ENCODE measurements at places on chromosomes 6 and 20. TPM values are rescaled to one million over a fixed set of nuclear protein-coding genes. Genes with fewer than 3 reads are reported as not detected.

DNA sequence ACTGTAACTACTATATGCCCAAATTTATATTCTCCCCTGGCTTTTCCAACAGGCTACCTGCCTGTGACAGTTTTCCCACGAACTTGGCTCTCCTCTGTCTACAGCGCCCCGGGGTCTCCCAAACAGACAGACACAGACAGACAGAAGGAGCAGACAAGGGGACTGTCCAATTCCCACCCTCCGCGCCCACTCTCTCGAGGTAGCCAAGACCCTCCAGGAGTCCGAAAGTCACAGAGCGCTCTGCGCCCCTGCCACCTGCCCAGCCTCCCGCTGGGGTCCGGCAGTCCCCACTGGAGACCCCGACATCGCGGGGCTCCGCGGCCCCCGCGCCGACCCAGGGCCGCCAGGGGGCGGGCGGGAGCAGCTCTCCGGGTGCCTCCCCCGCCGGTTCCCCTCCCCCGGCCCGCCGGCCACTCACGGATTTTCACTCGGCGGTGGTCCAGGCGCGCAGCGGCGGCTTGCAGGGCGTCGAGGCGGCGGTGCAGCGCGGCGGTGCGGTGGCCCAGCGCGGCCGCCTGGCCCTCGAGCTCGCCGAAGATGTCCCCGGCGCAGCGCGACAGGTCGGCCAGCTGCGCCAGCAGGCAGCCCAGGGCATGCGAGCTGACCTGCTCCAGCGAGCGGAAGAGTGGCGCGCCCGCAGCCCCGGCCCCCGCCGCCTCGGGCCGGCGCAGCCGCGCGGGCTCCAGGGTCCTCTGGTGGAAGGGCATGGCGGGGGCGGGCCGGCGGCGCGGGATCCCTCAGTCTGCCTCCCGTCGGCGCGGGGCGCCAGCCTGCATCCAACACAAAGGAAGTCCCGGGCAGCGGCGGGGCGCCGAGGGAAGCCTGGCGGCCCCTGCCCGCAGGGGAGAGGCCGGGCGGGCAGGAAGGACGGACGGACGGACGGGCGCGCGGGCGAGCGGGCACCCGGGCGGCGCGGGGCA is 81.3 kb upstream of the CCDC28A start:
- DNase-seq = peak; percentile 60

Gene HAO1
- total RNA-seq = not detected

DNA sequence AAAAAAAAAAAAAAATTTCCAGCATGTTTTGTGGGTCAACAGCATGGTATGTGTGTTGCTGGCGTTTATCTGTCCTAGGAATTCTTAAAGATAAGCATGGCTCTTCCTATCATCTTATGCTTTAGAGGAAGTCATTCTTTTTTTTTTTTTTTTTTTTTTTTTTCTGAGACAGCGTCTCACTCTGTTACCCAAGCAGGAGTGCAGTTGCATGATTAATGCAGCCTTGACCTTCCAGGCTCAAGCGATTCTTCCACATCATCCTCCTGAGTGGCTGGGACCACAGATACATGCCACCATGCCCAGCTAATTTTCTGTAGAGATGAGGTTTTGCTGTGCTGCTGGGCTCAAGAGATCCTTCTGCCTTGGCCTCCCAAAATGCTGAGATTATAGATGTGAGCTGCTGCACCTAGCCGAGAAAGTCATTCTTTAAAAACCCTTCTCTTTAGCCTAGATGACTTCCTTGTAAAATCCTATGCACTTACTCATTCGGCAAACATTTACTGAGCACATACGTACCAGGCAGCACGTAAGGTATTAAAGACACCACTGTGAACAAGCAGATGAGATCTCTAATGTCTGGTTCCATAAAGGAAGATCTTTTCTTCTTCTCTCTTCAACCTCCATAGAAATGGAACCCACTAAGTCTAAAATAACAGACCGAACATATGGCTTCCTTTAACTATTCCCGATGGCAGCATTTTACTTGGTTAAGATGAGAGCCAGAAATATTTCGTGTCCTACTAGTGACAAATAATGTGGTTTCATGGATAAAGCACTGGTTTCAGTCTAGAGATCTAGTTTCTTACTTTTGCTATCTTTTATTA is 122.4 kb downstream of the RIN2 start:
- DNase-seq = no peak

DNA sequence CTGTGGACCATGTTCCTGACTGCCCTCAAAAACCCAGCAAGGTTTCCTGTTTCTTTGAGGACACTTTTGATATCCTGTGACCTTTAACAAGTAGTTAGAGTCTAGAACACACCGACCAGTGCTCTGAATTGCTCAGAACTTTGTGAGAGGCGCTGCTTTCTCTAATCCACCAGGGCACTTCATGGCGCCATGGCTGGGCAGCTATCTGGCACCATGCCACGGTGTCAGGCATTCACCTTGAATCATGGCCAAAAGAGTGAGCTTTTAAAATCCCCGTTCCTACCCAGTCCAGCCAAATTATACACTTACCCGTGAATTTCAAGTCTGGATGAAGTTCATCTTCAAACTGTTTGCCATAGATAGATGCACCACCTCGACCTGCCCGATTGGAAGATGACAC is 17.0 kb upstream of the CPNE5 start:
- no peak for DNase-seq

Gene POM121L2
- not detected for total RNA-seq

DNA sequence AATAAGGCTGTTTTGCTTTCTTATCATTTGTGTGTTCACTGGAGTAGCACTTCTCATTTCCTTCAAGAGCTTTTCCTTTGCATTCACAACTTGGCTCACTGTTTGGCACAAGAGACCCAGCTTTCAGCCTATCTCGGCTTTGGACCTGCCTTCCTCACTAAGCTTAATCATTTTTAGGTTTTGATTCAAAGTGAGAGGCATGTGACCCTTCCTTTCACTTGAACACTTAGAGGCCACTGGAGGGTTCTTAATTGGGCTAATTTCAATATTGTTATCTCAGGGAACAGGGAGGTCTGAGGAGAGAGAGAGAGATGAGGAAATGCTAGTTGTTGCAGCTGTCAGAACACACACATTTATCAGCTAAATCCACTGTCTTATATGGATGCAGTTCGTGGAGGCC is 82.9 kb upstream of the SCAF8 start:
- DNase-seq = no peak

DNA sequence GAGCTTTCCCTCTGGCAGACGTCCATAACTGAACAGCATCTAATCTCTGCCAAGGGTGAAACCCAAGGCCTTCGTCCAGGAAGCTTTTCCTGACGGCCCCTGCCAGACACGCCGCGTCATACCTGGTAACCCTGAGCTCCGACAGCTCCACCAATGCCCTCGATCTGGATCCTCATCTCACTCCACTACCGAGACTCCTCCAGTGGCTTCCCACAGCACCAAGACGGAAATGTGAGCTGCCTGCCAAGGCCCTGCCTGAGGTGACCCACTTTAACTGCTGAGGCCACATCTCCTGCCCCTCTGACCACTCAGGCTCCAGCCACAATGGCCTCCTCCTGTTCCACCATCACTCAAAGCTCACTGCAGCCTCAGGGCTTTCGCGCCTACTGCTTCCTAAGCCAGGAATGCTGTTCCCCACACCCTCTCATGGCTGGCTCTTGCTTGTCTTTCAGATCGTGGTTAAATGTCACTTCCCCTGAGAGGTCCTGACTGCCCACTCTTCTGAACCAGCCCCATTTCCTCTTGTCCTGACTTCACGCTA is 143.2 kb downstream of the PREX1 start:
- no peak for DNase-seq

GRCh38 chr6:169625376-169625775 is 76.5 kb downstream of the WDR27 start:
- DNase-seq = no peak

DNA sequence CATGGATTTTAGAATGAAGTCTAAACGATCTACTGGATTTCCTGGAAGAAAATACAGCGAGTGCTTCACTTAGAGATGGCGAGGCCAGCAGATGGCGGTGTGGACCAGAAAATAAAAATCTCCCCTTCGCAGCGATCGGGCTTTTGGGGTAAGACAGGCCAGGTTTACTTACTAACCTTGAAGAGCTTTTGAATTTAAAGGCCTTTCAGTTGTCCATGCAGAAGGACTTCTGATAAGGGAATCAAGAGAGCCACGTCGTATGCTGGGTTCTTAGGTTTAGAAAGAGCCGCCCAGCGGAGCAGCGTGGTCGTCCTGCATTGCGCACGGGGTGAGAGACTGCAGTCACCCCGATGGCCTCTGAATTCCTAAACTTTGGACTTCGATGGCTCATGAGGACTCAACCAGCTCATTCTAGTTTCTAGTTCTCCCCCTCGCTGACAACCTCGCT is 125.2 kb upstream of the RALGAPA2 start:
- DNase-seq = no peak

Gene MED20
- 1.8 TPM for total RNA-seq

- DNase-seq = no peak
Observed at GRCh38 chr20:32337937-32338661, 20.0 kb upstream of the ASXL1 start.

DNA sequence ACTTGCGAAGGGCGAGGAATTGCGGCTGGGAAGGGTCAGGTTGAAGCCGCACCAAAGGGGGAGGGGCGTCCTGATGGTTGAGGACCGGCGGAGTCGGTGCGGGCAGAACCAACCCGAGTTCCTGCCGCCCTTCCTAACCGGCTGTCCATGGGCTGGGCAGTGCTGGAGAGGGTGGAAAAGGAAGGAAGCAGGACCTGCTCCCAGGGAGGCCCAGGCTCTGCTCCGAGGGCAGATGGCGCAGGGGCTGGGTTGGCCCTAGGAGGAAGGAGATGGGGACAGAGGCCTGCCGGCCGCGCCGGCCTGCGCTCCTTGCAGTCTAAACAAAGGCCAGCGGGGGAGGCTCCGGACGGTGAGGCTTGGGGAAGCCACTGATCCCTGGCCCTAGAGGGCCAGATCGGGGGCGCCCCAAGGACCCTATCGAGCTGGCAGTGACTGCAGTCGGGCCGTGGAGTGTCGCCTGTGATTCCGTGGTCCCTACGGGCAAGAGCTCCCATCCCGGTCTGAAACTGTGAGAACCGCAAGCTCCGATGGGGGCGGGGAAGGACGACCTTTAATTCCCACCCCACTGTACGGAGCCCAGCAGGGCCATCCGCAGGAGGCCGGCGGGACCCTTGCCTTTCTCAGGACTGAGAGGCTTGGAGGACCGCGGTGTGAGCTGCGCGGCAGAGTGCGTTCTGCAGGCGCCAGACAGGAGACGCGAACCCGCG is 39.4 kb downstream of the YTHDF1 start:
- DNase-seq = no peak

Gene SMIM26
- total RNA-seq = 63.9 TPM

Gene TRIM31
- not detected for total RNA-seq

GRCh38 chr6:100457311-100457990 is 7.3 kb downstream of the SIM1 start:
- DNase-seq = no peak

Gene RIPOR3
- not detected for total RNA-seq

Gene PARD6B
- 6.3 TPM for total RNA-seq

DNA sequence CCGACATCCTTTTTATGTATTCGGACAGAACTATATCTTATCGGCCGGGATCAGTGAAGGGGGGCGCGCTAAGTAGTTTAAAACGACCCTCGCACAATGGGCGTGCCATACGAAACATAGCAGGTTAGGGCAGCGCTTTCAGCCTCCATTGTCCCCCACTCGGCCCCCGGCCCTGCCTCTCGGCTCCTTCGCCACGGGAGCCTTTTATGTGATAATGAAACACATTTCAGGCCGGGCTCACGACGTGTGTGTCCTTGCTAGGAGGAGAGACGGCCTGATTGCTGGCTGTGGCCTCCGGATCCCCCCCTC is 5.3 kb downstream of the FOXA2 start:
- no peak for DNase-seq

DNA sequence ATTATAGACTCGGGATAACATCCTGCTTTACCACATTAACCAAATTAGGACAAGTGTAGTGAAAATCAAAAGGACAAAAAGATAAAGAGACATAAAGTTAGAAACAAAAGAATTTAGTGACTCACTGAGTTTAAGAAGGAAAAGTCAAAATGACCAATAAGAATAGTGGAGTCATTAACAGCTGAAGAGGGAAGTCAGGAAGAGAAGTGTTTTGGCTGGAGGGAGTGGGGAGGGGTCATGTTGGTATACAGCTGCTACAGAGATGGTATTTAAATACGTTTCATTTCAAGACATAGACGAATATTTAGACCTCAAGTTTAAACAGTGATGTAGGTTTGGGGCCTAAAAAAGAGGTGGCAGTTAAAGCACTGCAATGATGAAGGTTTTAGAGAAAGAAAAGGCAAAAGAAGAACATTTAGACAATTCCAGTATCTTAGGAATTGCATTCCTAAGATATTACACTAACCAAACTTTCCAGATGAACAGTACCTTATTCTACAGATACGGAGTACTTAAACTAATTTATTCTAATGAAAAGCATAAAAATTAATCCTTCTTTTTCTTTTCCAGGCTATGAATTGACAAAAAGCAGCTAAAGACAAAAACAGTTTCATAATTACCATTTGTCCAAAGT is 10.6 kb downstream of the FKBP5 start:
- no peak for DNase-seq

Data from CD8-positive, alpha-beta T cell (primary cell).